ENCODE measurements at places on chromosomes 2 and 18.

DNA sequence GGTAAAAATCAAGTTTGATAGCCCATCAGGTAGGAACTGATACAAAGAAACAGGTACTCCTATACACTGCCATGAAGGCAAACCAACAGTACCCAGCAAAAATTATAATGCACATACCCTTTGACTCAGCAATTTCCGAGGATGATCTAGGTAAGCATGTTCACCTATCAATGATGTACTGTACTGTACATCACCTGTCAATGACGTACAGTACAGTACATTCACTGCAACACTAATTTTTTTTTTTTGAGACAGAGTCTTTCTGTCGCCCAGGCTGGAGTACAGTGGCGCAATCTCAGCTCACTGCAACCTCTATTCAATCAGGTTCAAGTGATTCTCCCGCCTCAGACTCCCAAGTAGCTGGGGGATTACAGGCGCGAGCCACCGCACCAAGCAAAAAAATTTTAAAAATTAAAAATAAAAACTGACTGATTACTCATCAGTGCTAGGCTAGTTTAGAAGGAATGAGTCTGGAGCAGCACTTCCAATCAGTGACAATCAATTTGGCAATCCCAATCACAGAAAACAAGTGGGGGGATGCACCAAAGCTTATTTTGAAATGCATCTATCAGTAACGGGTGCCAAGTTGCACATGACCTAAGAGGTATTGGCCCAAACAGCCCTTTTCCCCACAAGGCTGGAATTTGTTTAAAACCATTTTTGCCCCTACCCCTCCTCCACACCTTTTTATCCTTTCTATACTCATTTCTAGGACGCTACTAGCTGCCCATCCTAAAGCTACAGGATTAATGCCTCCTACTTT, 8.2 kb downstream of the SRSF7 start:
- DNase-seq, result no peak

DNA sequence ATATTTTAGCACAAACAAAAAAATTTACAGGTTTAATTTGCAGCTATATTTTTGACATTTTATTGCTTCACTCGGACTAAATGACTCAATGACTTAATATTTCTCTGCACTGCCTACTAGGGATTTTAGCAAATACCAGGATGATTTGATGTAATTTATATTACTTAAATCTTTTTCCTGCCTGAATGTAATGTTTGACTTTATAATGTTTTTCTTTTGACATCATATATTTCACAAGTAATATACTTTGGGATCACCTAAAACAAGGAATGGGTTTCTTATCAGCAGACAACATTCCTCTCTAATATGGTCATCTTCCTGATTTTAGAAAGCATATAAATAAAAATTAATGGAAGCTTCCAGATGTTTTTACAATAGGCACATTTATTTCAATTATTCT, 253.2 kb upstream of the EPC2 start:
- no peak for DNase-seq

GRCh38 chr18:68991286-68991685, 193.4 kb downstream of the CCDC102B start:
- DNase-seq, result no peak

DNA sequence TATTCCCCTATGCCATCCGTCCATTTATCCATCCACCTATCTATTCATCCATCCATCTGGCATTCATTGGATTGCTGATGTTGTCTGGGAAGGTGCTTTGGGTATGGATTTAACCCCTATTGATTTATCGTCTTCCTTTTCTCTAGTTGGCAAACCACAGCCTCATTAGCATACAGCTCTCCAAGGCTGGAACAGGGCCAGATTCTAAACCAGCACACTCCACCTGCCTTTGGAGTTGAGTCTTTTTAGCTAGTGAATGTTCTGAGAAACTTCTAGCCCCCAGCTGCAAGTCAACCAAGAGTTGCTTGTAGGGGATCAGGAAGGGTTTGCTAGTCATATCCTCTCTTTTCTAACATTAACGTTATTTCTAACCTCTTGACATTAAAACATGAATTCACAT, 90.7 kb downstream of the NRP2 start:
- peak; percentile 38 for DNase-seq

- peak; percentile 54 for DNase-seq
Observed at GRCh38 chr2:11224887-11225286, 69.6 kb downstream of the SLC66A3 start.

- DNase-seq, result no peak
Observed at GRCh38 chr2:88724643-88725332, 33.3 kb downstream of the RPIA start.

DNA sequence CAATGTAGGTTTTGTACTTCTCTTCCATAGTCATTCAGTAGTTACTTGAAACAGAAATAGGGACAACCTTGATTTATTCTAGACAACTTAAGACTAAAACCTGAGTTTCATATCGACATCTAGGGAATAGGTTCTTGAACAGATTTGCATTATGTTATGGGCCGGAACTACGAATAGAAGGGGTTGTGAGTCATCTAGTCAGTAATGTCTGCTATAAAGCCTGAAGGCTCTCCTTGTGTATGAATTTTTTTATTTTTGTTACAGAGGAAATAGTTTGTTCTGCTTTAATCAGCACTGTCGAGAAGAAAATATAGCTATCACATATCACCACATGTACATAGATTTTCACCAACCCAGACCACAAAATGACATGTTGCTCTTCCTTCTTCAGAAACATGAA, 17.3 kb upstream of the TRIM43 start:
- no peak for DNase-seq

DNA sequence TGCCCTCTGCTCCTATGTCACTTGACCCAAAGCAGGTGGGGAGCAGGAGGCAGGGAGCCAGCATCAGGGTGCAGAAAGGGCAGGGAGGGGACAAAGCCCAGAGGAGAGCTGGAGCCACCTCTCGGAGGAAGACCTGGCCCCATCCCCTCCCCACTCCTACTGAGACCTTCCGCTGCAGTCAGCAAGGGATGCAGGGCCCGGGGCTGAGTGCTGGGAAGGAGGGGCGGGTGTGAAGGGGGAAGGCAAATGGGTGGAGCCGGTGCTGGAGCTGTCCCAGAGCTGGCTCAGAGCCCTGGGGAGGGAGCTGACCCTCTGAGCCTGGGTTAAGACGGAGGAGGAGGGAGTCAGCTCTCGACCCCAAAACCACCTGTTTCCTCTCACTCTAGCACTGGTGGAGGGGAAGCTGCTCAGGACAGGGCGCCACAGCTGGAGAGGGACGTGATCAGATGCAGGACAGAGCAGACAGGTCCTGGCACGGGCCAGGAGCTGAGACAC, 33.8 kb downstream of the HS1BP3 start:
- DNase-seq, result peak; percentile 28

DNA sequence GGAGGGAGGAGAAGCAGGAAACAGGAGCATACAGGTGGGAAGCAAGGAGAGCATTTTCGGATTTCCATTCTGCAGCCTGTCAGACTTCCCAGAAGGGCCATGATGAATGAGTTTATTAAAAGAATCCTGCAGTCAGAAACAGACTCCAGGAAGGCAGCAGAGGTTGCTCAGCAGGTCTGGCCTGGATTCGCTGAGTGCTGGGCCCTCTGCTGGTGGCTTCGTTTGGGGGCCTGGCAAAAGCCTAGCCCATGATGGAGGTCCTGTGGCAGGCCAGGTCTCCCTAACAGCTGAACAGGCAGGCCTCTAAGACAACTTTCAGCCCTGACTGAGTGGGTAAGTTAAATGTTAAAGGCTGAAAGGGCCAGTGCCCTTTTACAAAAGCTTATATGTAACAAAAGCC, 108.2 kb upstream of the CAPN13 start:
- DNase-seq, result peak; percentile 47

DNA sequence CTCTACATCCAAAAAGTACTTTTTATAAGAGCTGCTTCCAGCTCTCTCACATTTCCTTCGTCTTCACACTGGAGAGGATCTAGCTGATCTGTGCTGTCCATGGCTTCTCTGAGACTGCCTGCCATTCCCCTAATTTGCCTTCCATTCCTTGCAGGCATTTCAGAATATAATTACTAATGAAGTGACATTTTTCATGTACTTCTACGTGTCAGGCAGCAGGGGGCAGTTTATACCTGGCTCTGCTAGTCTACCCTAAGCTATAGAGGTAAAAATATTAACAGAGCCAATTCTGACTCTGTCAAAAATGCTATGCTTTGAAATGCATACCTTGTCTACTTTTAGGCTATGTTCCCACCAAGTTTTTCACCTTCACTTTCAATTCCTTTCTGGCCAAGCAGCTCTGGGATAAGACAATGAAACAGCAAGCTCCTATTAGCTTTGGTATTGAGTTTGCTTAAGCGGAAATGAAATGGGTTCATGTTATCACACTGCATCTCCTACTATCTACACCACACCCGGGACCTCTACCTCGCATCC, 81.9 kb downstream of the MEP1B start:
- DNase-seq, result peak; percentile 64

Data from hematopoietic multipotent progenitor cell treated with erythropoietin and hydrocortisone succinate and interleukin-3 and kit ligand, for 4 days (in vitro differentiated cells).